ENCODE measurements at places on chromosomes 2 and 18.

DNA sequence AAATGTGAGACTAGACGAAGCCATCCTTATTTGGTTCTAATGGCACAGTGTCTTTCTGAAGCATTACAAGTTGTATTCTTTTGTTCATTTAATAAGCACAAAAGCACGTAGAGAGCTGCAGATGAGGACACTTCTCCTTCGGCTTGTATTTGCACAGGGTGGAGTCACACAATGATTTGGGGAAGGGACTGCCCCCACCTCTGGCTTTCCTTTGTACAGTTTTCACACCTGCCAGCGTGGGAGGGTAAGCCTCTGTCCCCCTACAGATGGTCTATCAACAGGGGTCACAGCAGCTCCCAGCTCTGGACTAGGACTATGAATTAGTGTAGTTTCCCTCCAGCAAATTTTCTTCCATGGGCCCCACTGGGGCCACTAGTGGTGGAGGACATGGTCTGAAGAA lies 108.2 kb upstream of the KLHL14 start:
- no peak for DNase-seq

GRCh38 chr18:8661754-8662559 lies 43.4 kb upstream of the MTCL1 start:
- DNase-seq, result no peak

DNA sequence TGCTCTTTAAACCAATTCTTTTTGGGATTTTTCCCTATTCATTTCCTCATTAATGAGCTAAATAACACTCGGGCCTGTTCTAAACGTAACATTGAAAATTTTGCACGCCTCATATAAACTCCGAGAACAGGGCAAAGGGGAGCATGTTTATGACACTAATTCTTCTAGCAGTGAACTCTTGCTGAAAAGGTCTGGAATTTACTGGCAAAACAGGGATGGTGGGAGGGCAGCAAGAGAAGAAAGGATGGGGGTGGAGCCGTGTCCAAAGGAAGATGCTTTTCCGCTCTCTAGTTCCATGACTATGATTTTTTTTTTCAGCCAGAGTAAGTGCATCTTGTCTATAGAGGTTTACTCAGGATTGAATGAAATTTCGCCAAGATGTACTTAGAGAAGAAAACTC lies 50.0 kb upstream of the IL1R1 start:
- no peak for DNase-seq

DNA sequence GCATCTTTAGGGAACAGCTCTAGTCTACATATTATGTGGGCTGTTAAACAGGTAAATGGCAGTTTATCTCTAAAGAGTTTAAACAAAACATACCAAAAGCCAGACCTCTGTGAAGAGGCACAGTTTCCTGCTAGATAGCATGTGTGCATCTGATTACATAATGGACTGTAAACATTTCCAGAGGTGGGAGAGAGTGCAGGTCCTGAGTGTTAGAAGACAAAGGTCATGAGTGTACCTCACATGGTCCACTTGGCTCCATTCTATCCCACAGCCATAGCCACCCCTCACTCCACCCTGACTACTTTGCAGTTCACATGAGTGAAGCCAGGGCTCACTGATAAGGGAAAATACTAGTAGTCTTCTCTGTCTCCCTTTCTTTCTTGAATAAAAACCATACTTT lies 233.4 kb downstream of the MTX2 start:
- no peak for DNase-seq

GRCh38 chr2:242046206-242046826 lies 176.8 kb downstream of the RTP5 start:
- no peak for DNase-seq

DNA sequence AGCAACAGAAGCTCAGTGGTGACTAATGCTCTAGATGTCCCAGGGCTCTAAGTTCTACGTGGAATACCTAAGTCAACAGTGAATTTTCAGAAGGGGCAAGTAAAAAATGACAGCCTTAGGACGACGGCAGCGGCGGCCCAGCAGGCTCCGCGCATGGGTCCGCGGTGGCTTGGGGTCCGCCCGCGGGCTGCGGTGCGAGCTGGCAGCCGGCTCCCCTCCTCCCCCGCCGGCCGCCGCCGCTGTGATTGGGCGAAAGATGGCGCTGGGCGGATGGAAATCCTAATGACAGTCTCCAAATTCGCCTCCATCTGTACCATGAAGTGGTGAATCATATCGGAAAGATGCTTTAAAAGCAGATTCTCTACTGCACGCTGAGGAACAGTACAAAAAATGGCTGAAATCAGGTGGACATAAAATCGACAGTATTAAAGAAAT lies 74.7 kb downstream of the HNRNPLL start:
- DNase-seq, result no peak

- DNase-seq, result no peak
Observed at GRCh38 chr2:88696611-88697010, 5.1 kb downstream of the RPIA start.

- no peak for DNase-seq
Observed at GRCh38 chr18:70931942-70932814, 643.3 kb downstream of the SOCS6 start.

- no peak for DNase-seq
Observed at GRCh38 chr2:12819103-12819475, 102.4 kb downstream of the TRIB2 start.

- DNase-seq, result no peak
Observed at GRCh38 chr2:217826520-217826919, 176.3 kb downstream of the TNS1 start.

- no peak for DNase-seq
Observed at GRCh38 chr18:78737006-78737915, 242.4 kb upstream of the SALL3 start.

- DNase-seq, result no peak
Observed at GRCh38 chr18:79788734-79789085, 9.0 kb upstream of the KCNG2 start.

DNA sequence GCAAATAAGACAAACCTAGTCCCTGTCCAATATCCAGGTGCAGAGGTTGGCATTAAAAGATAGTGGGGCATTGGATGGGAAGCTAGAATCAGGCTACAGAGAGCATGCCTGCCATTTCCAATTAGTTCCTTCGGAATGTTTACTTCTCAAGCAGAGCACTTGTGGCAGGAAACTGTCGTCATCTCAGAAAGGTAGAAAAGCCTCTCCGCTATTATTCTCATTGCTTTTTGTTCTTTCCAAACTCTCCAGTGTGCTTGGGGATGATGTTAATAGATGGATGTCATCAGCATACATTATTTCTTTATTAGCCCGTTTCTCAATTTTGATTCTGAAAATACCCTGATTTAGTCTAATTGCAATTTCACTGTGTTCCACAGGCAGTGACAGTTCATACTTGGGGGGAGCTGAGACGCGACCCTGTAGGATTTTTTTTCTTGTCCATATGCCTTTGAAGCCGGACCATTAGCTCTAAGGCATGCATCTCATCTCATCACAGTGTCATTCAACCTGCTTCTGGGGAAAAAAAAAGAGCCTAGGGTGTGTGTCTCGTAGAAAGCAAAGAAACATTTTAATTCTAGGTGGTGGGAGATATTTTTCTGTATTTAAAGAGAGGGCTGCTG lies 7.7 kb downstream of the ASB18 start:
- DNase-seq, result no peak

GRCh38 chr2:163198972-163199371 lies 360.4 kb upstream of the KCNH7 start:
- no peak for DNase-seq

GRCh38 chr2:239256350-239256743 lies 144.5 kb downstream of the HDAC4 start:
- DNase-seq, result no peak

GRCh38 chr18:49019446-49020045 lies 68.8 kb upstream of the SMAD7 start:
- DNase-seq, result no peak

- DNase-seq, result no peak
Observed at GRCh38 chr2:44944952-44945612, 3.6 kb downstream of the SIX3 start.

GRCh38 chr18:51630706-51631105 lies 433.2 kb upstream of the MEX3C start:
- no peak for DNase-seq

- DNase-seq, result no peak
Observed at GRCh38 chr2:237205043-237205541, 119.4 kb downstream of the COPS8 start.
